ENCODE measurements at places on chromosomes 7 and 10. TPM values are rescaled to one million over a fixed set of nuclear protein-coding genes. Genes with fewer than 3 reads are reported as not detected.

Gene MAT1A
- total RNA-seq, result not detected

Gene WEE2
- 1.3 TPM for total RNA-seq

Gene TMEM176B
- not detected for total RNA-seq

Gene CLRN3
- not detected for total RNA-seq

Gene ACSM6
- not detected for total RNA-seq

Gene ANXA8
- not detected for total RNA-seq

Gene AQP1
- 2.8 TPM for total RNA-seq

Gene FAM13C
- 41.6 TPM for total RNA-seq

Gene OR2A7
- 0.94 TPM for total RNA-seq

Gene METTL27
- 0.94 TPM for total RNA-seq
